ENCODE measurements at places on chromosomes 6 and 20.

DNA sequence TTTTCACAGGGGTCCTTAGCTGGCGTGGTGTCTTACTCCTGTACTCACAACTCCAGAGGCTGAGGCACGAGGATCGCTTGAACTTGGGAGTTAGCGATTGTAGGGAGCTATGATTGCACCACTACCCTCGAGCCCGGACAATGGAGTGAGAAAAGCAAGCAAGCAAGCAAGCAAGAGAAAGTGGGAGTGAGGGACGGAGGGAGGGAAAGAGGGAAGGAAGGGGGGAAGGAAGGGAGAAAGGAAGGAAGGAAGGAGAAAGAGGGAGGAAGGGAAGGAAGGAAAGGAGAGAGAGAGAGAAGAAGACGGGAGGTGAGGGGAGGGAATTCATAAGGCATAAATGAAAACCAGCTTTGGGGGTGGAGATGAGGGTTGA lies 120.5 kb downstream of the TRIM27 start:
- no peak for DNase-seq

DNA sequence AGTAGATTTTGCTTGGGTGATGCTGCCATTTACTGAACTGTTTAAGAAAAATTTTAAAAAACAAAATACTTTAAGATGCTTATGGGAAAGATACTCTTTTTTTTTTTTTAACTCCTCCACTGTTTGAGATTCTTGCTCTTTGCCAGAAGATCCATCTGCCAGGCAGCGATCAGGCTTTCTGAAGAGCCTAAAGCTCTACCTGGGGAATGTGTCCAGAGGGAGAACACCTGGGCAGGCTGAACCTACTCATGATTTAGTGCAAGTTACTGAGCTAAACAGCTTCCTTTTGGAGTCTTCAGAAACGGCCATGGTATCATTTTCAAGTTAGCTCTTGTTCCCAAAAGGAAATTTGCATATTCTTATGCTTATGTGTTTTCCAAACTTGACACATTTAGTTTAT lies 23.5 kb upstream of the MLIP start:
- no peak for DNase-seq

DNA sequence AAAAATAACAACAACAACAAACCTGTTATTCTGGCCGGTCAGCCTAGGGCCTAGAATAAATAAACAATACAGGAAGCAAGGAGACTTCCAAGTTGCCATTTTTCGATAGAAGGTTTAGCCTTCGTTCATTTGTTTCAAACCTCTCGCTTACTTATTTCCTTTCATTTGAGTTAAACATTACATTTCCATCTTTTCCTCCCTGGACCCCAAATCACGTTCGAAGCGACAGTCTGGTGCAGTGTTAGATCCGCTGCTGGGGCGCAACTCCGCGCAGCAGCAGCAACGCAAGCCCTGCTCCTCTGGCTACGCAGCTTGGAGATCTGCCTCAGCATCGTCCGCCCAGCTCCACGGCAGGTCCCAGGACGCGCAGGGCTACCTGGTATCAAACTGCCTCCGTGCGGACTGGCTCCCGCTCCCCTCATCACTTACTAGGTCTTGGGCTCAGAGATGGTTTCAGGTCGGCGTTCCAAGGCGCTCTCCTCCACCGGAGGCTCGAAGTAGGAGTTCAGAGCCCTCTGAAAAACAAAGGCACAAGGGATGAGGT lies 530 bp downstream of the TDP2 start:
- no peak for DNase-seq

DNA sequence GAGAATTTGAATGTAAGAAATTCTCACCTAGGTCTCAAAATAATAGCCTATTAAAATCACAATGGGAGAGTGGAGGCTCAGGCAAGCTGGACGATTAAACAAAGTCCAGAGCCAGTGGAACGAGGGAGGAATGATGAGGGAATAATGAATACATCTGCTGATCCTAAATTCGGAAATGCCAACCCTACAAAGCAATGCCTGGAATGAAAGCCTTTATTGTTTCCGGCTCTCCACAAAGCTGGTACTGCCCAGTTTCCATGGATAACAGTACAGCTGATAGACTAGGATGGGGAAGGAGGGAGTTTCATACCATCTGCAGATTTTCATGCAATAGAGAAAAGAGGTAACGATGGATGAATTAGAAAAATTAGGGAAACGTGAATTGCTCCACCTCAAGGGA lies 356.1 kb downstream of the CBLN4 start:
- no peak for DNase-seq

GRCh38 chr20:35395728-35396127 lies 16.0 kb downstream of the UQCC1 start:
- peak; percentile 31 for DNase-seq

DNA sequence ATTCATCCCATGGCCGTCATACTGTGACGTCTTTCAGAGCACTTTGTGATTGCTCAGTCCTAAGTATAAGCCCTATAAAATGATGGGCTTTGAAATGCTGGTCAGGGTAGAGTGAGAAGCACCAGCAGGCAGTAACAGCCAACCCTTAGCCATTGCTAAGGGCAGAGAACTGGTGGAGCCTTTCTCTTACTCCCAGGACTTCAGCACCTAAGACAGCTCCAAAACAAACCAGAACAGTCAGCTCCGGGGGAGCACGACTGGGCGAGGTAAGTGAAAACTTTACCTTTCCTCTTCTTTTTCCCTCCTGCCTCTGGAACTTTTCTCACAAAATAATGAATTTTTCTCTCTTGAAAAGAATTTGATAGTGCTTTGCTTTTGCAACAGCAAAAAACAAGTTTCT lies at the start of gene VIP:
Gene VIP (plus strand): TSS at position 104 of the 400 bp plus-strand sequence. CDS start 1,381 bp downstream, outside the sequence.
- no peak for DNase-seq

- DNase-seq: peak; percentile 82
These were observed at the start of gene CDKAL1 for GRCh38 chr6:20534295-20535262. Gene CDKAL1 (plus strand): TSS chr6:20534457. CDS start chr6:20546351, 11,894 bp downstream.

GRCh38 chr6:31453259-31453658 lies 44.7 kb upstream of the MICB start:
- DNase-seq: no peak

DNA sequence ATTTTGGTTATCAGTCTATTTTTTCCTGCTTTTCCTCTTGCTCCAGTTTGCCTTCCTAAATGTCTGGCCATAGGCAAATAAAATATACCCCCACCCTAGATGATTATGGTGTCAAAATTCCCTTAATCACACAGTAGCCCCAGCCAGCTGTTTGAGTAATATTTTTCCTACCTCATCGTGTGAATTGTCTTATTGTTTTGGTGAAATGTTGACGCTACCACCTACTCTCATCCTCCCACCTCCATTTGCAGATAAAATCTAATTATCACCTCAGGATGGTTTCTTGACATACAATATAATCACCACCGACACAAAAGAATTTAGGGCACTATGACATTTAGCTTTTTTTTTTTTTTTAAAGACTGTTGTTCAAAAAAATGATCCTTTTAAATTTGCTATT lies 44.1 kb upstream of the FUCA2 start:
- DNase-seq: no peak

DNA sequence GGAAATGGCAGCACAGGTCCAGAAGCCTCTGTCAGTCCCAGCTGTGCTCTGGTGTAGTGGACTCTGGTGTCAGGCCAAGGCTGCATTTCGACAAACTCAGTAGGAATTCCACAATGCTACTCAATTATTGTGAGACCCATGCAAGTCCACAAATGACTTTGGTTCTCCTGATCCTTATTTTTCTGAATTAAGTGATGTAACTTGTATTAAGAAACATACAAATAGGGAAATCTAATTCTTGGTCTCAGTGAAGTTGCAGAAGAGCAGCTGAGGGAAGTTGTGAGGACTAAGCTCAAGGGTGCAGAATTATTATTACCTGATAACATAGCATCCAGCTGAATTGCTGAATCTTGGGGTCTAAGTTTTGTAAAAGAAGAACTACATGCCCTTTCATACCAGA lies 116.8 kb downstream of the MAFB start:
- DNase-seq: no peak

DNA sequence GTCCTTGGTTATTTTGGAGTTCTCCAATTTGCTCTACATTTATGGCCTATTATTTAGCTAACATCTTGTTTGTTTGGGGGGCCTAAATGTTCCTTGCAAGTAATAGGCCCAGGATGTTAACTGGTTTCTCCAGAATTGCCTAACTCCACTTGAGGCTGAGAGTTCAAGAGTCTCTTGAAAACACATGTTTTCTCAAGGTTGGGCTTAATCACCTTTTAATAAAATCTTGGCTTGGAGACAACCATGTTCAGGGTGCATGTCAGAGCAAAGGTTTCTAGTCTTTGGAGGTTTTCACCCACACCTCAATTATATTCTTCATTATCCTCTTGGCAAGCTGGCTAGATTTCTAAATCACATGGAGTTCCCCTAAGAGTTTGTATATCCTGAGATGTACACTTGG lies 54.2 kb downstream of the KLHL31 start:
- no peak for DNase-seq

DNA sequence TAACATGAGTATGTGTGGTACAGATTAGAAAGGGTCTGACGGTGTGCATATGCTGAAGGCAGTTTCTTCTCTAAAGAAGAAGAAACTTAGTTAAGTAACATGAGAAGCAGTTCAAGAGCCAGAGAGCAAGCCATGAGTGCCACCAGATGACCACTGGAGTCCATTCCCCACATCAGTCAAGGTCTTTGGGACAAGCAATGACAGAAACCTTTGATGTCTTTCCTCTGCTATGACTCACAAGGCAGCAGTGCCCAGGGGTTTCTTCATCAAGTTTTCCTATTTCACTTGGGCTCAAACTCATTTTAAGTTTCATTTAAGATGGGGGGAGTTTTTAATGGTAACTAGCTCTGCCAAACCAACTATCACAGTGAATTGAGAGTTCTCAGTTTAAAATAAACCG lies 303.8 kb upstream of the TBX18 start:
- DNase-seq: no peak

GRCh38 chr6:15793826-15794225 lies 131.0 kb upstream of the DTNBP1 start:
- no peak for DNase-seq

DNA sequence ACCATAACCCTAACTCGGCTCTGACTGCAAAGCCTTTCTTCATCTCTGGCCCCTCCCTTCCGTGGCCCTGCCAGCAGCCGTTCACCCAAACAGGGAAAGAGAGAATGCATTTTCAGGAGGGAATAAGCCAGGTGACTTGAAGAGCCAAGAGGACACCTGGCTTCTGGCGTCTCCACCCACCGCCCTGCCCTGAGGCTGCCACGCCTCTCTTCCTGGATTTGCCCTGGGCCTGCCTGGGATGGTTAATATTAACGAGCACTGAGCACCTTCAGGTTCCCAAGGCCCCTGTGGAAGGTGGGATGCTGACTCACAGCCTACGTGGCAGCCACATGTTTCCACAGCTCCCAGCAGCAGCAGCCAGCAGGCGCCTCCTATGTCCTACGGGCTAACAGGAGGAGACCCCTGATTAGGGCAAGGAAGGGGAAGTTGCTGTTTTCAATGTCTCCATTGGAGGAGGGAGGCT lies 138.0 kb upstream of the RREB1 start:
- no peak for DNase-seq

DNA sequence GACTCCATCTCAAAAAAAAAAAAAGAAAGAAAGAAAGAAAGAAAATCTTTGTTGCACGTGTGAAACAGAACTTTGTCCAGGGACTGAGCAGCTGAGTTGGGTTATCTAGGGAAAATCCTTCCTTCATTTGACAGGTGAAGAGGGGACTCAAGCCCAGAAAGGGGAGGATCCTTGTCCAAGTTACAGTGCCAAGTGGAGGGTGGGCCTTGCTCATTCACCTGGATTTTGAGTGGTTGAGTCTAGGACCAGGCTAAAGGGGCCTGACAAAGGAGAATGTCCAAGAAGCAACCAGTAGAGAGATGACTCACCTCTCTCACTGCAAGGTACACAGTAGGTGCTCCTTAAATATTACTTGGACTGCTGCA lies 2.7 kb downstream of the TGIF2 start:
- DNase-seq: no peak

DNA sequence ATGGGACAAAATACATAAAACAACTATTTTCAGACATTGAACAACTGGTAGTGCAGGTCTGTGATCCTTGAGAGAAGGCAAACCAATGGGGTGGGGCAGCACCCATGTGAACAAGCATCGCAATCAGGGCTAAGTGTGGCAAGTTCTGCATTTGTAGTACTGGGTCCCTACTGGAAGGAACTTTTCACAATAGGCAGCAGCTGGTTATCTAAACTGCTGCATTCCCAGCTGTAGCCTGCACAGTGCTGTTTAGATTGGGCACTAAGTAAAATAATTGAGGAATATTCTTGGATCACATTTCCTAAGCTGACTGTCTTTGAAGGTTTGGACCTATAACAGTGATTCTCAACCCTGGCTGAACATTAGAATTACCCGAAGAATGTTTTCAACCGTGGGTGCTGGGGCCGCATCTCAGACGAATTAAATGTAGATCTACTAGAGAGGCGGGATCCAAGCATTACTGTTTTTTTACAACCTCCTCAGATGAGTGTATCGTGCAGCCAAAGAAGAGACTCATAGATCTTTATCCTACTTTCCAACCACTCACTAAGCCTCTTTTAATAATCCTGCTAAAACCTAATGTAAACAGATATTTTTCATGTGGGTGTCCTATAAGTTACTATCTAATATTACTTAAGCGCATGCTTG lies 12.4 kb upstream of the MAP3K4 start:
- DNase-seq: no peak

- no peak for DNase-seq
These were observed 43.5 kb upstream of the FRMD1 start for GRCh38 chr6:168122521-168122920.

DNA sequence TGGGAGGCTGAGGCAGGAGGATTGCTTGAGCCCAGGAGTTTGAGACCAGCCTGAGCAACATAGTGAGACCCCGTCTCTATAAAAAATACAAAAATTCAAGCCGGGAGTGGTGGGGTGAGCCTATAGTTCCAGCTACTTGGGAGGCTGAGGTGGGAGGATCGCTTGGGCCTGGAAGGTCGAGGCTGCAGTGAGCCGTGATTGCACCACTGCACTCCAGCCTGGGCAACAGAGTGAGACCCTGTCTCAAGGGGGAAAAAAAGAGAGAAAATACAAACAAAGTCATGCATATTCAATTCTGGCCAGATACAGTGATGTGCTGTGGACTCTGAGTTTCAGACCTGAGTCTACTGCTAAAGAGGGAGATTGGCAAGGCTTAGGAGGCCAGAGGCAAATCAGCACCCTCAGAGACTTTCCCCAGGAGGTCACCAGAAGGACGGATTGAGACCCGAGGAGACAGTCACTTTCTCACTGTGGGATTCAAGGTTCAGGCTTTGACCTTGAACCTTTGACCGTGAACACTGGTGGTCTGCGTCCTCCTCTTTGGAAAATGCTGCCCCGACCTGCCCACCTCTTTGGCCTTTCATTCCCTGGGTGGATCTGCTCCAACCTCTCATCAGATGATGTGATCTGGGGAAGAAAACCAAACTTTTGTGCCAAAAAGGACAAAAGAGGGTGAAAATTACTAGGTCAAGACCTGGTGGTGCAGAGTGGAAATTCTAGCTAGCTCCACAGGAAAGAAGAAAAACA lies 31.2 kb downstream of the TGM2 start:
- no peak for DNase-seq

DNA sequence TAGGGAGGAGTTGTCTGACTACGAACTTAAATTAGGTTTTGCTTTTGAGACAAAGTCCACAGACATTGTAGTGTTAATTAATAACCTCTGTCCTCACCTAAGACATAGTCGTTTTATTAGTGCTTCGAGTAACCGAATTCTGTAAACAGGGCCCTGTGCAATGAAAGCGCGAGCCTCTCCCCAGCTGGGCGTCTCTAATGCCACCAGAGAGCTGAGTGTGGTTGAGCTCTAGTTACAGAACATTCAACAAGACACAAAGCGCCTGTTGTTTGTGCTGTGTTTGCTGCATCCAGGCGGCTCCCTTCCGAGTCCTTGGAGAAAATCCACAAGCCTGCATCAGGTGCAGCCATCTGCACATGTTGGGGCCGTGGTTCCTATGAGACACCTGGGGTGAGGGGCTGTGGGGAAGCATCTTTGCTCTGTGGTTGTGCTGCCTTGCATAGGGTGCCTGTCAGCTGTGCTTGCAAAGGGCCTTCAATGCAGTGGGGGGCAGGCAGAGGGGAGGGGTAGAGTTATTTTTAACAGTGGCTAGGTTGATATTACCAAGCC lies 63.9 kb downstream of the CD164 start:
- no peak for DNase-seq
